Left colon (tissue), 2 donors: ENCODE measurements at places on chromosomes 4 and X. TPM values are rescaled to one million over a fixed set of nuclear protein-coding genes. Genes with fewer than 3 reads are reported as not detected.

- DNase-seq, result no peak
Observed at GRCh38 chrX:143757375-143757774, 36.8 kb upstream of the SPANXN2 start.

DNA sequence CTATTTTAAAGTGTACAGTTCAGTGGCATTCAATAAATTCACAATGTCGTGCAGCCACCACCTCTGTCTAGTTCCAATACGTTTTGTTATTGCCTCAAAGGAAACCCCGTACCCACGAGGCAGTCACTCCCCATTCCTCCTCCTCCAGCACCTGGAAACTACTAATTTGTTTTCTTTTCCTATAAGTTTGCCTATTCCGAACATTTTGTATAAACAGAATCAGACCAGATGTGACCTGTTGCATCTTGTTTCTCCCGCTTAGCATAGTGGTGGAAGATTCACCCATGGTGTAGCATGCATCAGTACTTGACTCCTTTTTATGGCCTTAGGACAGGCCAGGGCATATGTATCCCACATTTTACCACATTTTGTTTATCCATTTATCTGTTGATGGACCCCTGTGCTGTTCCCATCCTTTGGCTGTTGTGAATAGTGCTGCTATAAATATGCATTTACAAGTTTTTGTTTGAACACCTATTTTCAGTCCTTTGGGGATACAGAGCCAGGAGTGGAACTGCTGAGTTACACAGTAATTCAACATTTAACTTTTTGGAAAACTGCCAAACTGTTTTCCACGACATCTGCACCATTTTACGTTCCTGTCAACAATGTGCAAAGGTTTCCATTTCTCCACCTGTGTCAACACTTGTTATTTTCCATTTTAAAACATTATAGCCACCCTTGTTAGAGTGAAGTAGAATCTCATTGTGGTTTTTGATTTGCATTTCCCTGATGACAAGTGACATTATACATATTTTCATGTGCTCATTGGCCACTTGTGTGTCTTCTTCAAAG, 57.8 kb upstream of the STX18 start:
- no peak for DNase-seq

DNA sequence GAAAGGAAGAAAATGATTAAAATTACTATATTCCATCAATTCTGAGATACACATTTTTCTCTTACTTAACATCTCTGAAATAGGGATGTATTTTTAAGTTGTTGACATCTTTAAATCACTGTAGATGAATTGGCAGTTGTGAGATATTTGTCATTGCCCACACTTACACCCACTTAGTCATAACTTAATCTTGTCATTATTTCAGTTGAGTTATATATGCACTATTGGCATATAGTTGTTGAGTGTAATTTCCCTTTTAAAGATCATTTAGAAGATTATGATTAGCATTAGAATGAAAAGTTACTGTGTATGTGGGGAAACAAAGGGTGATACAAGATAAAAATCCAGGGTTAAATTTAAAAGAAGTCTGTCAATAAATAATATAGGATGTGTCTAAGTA, 2.2 kb downstream of the AIMP1 start:
- DNase-seq, result no peak

DNA sequence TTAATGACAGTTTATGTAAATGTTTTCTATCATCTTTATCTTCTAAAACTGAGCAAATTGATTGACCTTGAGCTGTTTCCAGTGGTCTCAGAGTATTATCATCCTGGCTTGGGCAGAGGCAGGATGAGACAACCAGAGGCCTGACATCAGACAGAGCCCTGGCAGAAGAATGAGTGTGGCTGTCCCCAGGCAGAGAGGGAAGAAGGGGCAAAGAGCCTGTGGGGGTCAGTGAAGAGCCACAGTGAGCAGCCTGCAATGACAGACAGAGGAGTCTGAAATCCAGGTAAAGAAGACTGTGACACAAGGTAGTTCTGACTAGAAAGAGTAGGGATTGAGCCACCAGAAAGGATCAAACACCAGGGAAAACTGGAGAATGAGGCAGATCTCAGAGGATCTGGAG, 182.4 kb upstream of the ARSJ start:
- no peak for DNase-seq

USP51 gene
- 0.81 TPM for total RNA-seq
